ENCODE measurements at places on chromosomes 1 and 21.

- DNase-seq: no peak
Measured at GRCh38 chr1:227890451-227891222, 57.1 kb downstream of the WNT9A start.

DNA sequence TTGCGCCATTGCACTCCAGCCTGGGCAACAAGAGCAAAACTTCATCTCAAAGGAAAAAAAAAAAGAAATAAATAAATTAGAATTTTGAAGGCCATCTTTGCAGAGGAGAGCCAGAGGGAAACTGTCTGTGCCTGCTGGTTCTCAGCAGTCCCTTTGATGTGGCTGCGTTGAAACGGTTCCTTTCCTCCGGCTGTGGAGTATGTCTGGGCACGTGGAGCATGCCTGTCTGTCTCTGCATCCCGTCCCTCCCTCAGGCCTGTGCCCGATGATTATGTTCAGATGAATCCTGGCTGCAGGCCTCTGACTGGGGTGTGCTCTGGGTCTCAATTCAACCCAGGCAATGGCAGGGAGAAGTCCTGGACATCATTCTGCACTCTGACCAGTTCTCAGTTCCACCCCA, 33.4 kb downstream of the KIAA1614 start:
- no peak for DNase-seq

DNA sequence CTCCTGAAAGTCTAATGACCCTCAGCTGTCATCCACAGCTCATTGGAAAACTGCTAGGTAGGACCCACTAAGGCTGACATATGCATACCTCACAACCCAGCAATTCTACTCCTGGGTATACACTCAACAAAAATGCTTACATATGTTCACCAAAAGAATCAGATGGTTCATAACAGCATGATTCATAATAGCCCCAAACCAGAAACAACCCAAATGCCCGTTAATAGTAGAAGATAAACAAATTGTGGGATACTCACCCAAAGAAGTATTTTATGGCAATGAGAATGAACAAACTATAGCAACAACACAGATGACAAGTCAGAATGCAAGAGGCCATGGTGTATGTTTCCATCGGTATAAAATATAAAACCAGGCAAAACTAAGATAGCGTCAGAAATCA, 124.6 kb downstream of the HLCS start:
- DNase-seq: no peak

GRCh38 chr1:25257196-25257595, 9.9 kb upstream of the RSRP1 start:
- no peak for DNase-seq

- DNase-seq: no peak
Measured at GRCh38 chr1:92488416-92488815, 1.7 kb upstream of the GFI1 start.

GRCh38 chr1:109632671-109633346, 13.2 kb downstream of the AMPD2 start:
- no peak for DNase-seq

DNA sequence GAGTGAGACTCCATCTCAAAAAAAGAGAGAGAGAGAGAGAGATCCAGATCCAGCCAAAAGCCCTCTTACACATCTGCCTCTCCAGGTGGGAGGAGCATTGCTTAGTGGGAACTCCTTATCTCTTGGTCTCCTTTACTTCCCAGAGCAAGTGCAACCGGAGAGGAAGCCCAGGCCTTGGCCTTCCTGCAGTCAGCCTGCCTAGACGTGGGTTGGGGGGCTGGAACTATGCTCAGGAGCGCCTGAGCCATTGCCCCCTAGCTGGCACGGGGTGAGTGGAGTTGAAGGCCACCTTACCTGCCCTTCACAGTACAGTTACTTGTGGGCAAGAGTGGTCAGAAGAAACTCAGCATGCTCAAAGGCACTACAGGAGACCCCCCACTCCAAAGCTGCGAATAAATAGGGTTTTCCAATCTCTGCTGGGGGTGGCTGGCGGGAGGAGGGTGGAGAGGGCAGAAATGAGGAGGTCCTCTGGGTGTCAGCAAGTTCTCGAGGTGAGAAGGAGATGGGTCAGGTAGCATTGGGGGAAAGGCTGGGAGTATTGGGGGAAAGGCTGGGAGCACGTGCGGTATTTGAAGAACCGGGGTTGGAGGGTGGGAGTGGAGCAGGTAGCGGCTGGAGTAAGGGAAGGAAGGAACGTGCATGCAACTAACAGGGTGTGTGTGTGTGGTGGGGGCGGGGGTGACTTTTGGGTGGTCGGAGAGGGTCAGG, 4.7 kb upstream of the DMBX1 start:
- no peak for DNase-seq

DNA sequence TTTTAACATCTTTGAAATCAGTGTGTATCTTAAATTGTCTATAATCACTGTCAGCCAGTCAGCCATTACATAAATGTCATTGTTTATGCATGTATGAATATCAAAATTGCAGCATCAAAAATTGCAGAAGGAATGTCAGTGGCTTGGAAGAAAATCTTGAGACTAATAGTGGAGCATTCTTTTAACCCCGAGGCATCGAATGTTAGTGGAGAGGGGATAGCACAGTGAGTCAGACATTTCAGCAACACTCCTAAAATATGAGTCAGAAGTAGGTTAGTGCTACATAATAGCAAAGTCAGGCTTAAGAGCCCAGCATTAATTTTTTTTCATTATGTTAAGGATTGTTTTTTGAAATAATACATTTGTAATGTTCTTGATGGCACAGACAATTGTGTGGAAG, 45.5 kb downstream of the SNRPE start:
- DNase-seq: no peak

- DNase-seq: no peak
Measured at GRCh38 chr1:223249854-223250631, 107.0 kb upstream of the TLR5 start.

- DNase-seq: no peak
Measured at GRCh38 chr1:185500001-185500626, 183.1 kb upstream of the IVNS1ABP start.

GRCh38 chr1:29255134-29255666, 18.9 kb downstream of the PTPRU start:
- no peak for DNase-seq

DNA sequence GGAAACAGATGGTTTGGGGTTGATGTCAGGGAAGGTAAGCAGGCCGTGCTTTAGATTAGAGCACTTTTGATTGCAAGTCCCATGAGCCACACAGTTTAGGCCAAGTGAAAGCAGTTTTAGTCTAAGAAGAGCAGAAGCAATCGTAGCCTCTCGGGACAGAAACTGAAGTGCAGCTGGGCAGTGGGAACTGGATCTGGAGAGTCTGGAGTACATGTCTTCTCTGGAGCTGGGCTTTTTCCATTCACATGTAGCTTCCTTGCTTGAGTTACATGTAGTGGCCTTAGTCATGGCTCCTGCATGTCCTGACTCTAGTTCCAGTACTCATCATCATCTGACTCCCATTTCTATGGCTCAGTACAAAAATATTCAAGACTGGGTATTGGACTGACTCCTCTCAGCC, 16.7 kb downstream of the CAMTA1 start:
- no peak for DNase-seq

- no peak for DNase-seq
Measured at GRCh38 chr1:247358920-247359319, 27.3 kb upstream of the ZNF496 start.

DNA sequence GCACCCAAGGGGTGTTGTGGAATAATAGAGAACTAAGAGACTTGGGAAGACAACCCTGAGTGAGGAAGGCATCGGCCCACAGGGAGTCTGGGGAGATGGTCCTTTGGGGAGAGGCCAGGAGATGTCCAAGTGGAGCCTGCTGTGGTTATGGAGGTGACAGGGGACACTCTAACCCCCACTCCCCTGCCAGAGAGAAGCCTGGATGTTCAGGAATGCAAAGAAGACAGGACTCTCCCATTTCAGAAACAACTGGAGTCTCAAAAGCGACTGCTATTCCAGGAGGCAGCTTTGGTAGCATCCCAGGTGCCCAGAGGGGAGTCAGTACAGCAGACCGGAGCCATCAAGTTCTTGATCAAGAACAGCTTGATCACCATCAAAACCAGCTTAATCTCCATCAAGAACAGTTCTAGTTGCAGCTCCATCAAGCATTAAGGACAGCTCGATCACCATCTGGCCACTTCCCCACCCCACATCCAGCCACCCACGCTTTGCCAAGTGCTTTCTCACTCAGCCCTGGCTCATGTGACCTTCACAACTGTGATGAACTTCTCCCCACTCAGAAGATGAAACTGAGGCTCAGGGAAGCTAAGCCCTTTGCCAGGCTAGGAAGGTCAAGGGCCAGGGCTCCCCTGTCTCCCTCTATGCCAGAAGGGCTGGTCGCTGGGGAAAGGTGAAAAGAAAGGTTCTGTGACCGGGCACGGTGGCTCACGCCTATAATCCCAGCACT, 743 bp downstream of the CD52 start:
- DNase-seq: no peak

- no peak for DNase-seq
Measured at GRCh38 chr1:29584776-29585175, 348.5 kb downstream of the PTPRU start.

DNA sequence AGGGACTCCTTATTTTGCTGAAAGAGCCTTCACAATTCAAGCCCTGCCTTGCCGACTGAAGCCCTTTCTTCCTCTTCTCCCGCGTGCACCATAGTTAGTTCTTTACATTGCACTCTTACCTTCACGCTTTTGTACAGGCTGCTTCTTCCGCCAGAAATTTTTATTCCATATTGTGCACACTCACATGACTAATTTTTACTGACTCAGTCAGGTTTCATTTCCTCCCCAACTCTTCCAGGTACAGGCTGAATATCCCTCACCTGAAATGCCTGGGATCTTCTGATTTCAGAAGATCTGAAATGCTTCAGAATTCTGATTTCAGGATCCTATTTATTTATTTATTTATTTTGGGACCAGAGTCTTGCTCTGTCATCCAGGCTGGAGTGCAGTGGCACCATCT, 172.8 kb downstream of the ZNF281 start:
- no peak for DNase-seq
